Activated T-helper 1 cell treated with anti-CD3 and anti-CD28 coated beads, Interleukin-12 subunit alpha, Interleukin-12 subunit beta, Interleukin-2, Interleukin-4 antibody, amounts not matched to agents 30 ng/mL and 10 ng/mL and 1 ng/mL, durations not matched to agents 14 hours and 24 hours and 36 hours (primary cell): ENCODE measurements at places on chromosomes 13 and 19.

- DNase-seq: peak; percentile 72
Observed at GRCh38 chr19:48970923-48971395, 5.8 kb downstream of the FTL start.

GRCh38 chr19:6222884-6223283 lies 56.9 kb downstream of the MLLT1 start:
- no peak for DNase-seq

DNA sequence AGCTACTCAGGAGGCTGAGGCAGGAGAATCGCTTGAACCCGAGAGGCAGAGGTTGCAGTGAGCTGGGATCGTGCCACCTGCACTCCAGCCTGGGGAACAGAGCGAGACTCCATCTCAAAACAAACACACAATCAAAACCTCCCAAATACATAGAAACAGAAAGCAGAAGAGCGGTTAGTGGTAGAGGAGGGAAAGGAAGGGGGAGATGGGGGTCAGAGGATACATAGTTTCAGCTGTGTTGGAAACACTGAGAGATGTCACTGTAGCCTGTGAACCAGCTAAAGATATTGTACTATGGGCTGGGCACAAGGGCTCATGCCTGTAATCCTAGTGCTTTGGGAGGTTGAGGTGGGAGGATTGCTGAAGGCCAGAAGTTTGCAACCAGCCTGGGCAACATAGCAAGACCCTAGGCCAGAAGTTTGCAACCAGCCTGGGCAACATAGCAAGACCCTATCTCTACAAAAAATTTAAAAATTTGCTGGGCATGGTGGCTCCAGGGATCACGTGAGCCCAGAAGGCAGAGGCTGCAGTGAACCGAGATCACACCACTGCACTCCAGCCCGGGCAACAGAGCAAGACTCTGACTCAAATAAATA lies 49.9 kb downstream of the GNG7 start:
- no peak for DNase-seq

- no peak for DNase-seq
Observed at GRCh38 chr19:46785980-46786235, 2.5 kb downstream of the SLC1A5 start.

DNA sequence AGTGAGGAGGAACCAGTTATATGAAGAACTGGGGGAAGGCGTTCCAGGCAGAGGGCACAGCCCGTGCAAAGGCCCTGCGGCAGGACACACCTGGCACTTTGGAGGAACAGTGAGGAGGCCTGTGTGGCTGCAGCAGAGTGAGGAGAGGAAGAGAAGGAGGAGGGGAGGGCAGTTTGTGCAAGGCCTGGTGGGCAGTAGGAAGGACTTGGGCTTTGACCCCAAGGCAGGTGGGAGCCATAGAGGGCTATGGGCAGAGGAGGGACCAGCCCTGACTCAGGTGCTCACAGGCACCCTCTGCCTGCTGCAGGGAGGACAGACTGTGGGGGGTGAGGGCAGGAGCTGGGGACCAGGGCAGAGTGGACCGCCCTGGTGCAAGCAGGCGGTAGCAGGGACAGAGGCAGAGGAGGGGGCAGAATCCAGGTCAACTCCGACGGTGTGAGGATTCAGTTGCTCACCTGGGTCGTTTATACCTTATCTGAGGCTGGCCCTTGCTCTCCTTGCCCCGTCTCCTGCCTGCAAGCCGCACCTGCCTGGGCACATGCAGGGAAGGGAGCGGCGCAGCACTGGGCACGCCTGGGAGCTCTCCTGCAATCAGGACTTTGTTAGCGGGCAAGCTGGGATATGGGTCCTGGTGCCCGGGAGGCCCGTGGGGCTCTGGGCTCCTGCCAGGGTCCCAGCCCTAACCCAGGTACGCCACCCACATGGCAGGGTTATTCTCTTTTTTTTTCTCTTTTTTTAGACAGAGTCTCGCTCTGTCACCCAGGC lies 34.8 kb downstream of the NFIC start:
- DNase-seq: no peak

DNA sequence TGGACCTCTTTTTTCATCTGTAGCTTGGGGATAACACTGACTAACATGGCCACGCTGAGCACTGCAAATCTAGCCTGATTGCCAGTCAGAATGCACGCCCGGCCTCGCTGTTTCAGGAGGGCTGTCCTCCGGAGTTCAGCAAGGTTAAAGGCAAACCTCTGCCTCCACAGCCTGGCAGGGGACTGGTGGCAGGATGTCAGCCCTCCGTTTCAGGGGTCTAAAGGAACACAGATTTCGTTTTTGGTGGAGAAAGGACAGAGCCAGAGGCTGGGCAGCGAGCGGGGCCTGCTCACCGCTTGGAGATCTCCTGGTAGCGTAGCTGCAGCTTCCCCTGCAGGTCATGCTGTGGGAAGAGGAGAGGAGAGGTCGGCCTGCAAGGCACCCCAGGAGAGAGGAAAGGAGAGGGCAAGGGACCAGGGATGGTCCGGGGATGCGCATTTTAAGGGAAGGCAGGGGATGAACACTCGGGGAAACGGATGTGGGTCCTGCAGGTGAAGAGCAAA lies 560 bp downstream of the NDUFA7 start:
- DNase-seq: no peak

DNA sequence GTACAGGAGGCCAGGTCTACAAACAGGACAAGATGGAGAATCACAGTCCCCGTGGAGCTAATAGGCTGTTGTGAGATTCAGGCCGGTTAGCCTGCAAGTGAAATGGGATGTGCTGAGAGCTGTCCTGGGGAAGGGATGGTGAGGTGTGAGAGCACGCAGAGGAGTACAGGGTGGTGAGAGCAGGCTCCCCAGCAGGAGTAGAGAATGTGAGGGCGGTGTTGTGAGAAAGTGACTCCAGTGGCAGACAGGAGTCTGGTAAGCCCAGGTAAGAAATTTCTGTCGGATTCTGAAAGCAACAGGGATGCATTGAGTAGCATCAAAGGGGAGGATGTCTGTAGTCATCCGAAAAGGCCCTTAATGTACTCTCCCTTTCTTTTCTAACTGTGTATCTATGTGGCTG lies 50.7 kb upstream of the GPR183 start:
- DNase-seq: no peak

DNA sequence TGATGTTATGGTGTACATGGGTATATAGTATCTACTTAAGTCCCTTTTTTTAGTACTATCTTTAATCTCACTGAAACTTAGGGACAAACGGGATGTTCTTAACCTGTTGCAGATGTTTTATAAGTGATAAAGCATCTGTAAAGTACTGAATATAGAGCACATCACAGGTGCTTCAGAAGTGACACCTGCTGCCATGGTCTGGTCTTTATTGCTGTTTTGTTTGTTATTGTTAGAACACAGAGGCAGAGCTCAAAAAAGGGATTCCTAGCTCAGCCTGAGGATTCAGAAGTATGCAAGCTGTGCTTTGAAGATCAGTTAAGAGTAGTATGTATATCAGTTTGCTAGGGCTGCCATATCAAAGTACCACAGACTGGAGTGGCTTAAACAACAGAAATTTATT lies 219.5 kb downstream of the DCT start:
- DNase-seq: no peak

GRCh38 chr19:408902-409515 lies at the start of gene C2CD4C:
Gene C2CD4C (minus strand): TSS chr19:409147. CDS start chr19:408361, 786 bp downstream.
- DNase-seq: no peak

DNA sequence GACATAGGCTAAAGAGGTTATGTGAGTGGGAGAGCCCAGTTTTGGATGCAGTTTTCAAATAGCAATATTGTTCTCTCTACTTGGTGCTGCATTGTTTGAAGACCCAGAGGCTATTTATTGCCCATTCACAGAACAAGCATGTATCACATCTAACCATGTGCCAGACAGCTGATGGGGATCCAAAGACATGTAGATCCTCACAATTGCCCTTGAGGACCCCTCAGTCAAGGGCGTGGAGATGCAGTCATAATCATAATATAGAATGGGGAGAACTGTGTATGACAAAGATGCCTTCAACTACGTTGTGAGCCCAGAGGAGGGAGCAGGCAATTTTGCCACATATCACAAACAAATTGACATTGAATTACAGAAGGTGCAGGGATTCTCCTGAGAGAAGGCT lies 70.5 kb downstream of the NHLRC3 start:
- DNase-seq: no peak

- no peak for DNase-seq
Observed at GRCh38 chr13:102309110-102309509, 92.7 kb downstream of the FGF14 start.

- DNase-seq: no peak
Observed at GRCh38 chr19:28042516-28042915, 1170.4 kb downstream of the UQCRFS1 start.

- no peak for DNase-seq
Observed at GRCh38 chr19:35628264-35628564, 622 bp upstream of the RBM42 start.

DNA sequence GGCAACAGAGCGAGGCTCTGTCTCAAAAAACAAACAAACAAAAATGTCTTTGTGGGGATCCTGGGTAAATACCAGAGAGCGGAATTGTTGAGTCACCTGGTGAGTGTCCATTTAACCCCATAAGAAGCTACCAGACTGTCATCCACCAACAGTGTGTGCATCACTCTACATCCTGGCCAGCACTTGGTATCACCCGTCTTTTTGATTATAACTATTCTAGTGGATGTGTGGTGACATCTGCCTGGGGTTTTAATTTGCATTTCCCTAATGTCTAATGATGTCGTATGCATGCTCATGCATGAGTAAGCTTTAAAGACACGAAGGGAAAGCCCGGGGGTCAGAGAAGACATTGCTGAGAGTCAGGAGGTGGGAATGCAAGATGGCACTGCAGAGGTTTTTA lies 126.7 kb upstream of the MRI1 start:
- no peak for DNase-seq

DNA sequence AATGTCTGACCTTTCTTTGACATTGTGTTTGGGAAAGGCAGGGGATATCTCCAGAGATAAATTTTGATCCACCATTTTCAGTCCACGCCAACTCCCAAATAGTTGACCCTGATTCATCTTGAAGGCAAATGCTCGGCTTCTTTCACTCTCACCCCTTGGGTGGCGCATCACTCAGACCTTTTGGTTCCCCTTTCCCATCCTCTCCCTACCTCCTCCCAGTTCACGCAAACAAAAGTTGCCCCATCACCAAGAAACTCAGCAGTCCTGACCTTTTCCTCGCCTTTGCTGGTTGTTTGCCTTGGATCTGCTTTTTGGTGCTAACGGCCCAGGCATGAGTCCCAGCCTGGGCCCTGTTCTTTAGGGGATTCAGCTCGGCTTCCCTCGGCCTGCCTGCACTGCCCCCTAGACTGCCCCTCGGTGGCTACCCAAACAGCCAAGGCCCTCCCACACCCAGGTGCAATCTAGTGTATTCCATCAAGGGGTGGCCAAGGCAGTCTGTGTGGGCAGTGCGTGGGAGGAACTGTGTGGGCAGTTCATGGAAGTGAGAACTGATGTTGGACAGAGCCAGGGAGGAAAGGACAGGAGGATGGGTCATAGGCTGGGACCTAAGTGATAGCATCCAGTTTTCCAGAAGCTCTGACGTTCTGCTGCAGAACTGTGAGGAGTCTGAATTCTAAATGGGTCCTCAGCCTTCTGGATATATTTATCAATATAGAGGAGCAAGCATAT lies 255.7 kb downstream of the DLEU7 start:
- DNase-seq: no peak

DNA sequence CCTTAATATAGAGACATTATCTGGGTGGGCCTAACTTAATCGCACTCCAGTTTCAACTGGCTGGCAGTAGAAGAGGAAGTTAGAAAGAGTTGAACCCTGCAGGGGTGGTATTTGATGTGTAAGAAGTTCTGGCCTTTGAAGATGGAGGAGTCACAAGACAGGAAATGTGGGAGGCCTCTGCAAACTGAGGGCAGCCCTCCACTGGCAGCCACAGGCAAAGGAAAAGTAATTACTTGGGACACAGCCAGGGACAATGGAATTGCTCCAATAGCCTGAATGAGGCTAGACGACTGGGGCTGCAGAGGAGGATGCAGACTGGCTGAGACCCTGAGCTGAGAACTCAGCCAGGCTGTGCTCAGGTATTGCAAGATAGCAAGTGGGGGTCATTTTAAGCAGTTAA lies 703.3 kb upstream of the ARGLU1 start:
- no peak for DNase-seq

- no peak for DNase-seq
Observed at GRCh38 chr19:13037731-13038130, 42.5 kb downstream of the NFIX start.

DNA sequence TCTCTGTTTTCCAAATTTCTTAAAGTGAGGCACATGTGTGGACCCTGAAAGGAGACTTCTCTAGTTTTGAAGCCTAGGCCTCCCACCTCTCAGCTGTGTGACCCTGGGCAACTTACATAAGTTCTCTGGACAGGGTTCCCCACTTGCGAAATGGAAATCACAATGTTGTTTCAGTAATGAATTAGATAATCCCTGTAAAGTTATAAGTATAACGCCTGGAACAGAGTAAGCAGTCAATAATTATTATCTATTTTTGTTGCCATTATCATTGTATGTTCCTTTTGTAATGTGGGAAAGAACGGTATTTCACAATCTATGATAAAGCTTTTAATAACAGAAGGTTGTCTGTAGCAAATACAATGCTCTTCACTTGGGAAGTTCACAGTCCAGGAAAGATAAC lies 437.3 kb upstream of the ZNF507 start:
- DNase-seq: no peak

- no peak for DNase-seq
Observed at GRCh38 chr19:10637894-10638293, 12.5 kb downstream of the SLC44A2 start.

DNA sequence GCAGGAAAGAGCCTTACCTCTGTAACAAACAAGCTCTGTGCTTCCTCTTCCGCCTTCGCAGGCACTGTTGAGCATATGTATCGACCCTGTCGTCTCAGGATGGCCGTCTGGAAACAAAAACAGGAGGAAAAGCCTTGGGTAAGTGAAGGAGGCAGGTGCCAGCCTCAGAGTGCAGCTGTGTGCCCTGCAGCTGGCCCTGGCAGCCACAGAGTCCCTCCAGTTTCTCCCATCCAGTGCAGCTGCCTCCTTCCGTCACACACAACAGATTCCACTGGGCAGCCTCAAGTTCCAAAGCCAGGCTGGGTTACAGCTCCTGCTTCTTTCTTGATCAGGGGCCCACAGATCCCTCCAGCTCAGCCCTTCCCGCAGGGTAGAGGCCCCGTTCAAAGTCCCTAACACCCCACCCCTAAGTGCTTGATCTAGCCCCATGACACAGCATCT lies 47.7 kb downstream of the DOCK9 start:
- DNase-seq: no peak

DNA sequence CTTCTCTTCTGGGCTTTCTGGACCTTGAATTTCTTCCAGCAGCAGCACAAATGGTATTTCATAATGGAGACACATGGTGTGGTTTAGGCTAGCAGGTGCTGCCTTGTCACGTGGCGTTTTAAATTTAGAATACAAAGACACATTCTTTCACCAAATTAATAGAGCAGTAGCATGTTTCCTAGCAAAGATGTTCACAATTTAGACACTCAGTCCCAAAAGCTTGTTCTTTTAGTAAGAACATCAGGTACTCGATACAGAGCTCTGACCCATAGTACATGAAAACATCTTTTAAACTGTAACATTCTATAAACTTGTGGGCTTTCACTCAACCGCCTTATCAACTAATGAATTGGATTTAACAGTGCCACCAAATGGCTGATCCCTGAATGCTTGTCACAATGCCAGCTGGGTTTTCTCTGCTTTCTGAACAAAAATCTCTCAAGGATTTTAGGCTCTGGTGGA lies 290.1 kb downstream of the DCLK1 start:
- no peak for DNase-seq

GRCh38 chr13:43608400-43609137 lies 178.2 kb downstream of the ENOX1 start:
- no peak for DNase-seq

GRCh38 chr19:47542030-47542475 lies 27.2 kb upstream of the NAPA start:
- no peak for DNase-seq

- DNase-seq: no peak
Observed at GRCh38 chr13:99976575-99976974, 5.0 kb upstream of the ZIC5 start.

GRCh38 chr19:32124585-32124984 lies 220.8 kb upstream of the ZNF507 start:
- no peak for DNase-seq
